Stimulated activated CD8-positive, alpha-beta memory T cell treated with anti-CD3 and anti-CD28 coated beads, Interleukin-4, amount 100 ng/mL, for 1 hour (primary cell): ENCODE measurements at places on chromosomes 11 and 22.

GRCh38 chr11:29343465-29344333 is 673.1 kb downstream of the KCNA4 start:
- no peak for DNase-seq

GRCh38 chr22:28154861-28155260 is 235.8 kb upstream of the PITPNB start:
- no peak for DNase-seq

DNA sequence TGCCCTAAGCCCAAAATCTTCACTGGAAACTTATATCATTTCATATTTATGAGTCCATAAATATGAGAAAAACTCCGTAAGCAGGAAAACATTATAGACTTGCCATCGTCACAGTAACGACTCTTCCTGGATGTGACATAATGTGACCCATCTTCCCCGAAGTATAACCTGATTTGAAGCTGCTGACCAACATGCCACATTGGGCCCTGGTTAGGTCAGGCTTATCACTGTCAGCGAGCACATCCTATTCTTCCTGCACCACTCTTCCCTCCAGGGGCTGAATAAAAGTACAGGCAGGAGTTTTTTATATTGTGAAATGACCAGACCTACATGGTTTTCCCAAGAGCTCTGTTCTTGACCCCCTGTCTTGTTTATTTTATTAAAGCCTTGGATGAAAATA is 12.1 kb upstream of the BLID start:
- DNase-seq = no peak

DNA sequence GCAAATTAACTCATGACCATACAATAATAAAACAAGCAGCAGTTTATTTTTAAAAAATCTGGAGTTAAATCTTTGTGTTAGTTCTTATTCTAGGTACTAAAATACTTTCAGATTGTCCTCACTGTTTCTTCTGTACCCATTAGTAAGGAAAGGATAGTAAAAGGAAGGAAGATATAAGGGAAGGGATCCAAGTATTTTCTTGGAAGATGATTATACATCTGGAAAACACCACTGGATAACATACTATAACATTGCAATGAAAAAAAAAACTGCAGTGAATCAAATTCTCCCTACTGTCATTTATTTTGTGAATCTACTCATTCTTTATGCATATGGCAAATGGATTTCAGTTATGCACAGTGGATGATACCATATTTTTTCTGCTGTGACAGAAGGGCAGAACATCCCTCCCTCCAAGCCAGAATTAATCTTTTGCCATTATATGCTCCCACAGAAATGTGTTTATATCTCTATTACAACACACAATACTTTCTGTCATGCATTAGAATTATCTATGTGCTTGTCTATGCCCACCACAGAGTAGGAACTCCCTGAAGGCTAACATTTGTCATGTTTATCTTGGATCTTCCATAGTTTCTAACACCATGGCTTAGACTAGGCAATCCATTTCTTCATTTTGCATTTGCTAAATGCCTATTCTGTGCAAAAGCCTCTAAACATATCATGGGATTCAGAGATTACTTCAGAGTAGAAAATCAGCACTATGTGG is 282.3 kb upstream of the CTSC start:
- DNase-seq = no peak

DNA sequence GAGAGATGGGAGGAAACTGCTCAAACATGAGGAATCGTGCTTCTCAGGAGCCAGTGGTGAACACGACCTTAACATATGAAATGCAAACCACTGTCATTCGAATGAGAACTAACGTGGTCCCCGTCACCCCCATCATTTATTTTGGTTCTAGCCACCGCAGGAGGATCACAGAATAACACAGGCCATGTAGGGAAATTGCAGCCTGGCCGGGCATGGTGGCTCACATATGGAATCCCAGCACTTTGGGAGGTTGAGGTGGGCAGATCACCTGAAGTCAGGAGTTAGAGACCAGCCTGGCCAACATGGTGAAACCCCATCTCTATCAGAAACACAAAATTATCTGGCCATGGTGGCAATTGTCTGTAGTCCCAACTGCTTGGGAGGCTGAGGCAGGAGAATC is 27.1 kb downstream of the KRTAP5-5 start:
- no peak for DNase-seq

DNA sequence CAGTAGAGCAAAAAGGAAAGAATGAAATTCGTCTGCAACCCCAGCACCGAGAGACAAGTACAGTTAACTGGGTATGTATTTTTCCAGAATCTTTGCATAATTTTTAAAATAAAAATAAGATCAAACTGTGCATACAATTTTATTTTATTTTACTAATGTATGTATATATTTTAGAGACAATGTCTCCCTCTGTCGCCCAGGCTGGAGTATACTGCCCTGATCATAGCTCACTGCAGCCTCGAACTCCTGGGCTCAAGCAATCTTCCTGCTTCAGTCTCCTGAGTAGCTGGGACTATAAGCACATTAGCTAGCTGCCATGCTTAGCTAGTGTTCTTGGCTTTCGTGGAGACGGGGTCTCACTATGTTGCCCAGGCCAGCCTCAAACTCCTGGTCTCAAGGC is 18.8 kb upstream of the DRD2 start:
- no peak for DNase-seq

- no peak for DNase-seq
Measured at GRCh38 chr11:67668192-67668551, 6.3 kb downstream of the ALDH3B2 start.

DNA sequence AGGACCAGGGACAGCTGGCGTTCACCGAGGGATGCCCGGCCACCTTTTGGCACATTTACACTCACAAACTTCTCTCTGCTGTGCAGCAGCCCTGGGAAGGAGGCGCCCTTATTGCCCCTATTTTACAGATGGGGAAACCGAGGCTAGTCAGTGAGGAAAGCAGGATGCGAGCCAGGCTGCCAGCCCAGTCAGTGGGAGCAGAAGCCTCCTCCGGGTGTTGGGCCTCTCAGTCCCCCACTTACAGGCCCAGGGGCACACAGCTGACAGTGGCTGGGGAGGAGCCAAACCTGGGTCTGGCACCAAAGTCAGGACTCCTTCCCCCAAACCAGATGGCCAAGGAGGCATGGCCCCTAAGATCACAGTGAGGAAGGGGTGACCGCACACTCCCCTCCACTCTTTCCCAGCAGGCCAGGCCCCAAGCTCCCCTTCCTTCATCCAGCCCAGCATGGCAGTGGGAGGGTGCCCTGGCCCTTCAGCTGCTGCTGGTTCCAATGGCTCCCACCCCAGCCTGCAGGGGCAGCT is 121.4 kb upstream of the ANO1 start:
- no peak for DNase-seq

DNA sequence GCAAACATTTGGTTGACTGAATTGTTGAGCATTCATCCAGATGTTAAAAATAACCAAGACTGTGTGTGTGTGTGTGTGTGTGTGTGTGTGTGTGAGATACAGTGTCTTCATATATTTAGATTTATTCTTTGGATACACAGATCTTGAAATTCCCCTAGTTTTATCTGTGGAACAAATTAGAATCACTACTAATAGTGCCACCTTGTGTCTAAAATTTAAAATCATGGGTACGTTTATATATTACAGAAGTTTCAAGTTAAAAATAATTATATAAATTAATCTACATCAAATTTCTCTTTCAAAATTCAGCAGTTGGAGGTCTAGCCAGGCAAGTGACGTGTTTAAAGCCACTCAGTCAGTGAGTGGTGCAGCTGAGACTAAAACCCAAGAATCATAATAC is 1566.2 kb upstream of the TENM4 start:
- DNase-seq = no peak

DNA sequence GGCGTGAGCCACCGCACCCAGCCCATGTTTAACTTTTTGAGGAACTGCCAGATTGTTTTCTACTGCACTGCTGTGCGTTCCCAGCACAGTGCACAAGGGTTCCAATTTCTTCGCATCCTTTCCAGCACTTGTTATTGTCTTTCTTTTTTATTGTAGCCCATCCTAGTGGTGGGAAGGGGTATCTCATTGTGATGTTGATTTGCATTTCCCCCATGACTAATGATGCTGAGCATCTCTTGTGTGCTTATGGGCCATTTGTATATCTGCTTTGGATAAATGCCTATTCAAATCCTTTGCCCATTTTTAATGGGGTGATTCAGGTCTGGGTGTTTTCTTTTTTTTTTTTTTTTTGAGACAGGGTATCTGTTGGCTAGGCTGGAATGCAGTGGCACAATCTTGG is 36.6 kb upstream of the SYT7 start:
- no peak for DNase-seq

DNA sequence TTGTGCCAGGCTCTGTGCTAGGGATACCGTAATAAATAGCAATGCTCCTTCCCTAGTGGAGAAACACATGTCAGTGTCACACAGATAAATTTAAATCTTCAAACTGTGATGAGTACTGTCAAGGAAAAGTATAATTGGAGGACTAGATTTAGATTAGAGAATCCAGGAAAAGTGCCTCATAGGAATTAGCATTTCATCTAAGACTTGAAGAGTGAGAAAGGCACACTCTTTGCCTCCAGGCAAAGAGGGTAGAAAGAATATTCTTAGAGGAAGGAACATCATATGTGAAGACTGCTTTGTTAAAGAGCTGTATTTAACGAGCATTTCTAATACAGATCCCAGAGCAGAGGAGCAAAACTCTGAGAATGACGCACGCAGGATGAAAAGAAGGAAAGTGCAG is 30.9 kb downstream of the ART5 start:
- DNase-seq = no peak

DNA sequence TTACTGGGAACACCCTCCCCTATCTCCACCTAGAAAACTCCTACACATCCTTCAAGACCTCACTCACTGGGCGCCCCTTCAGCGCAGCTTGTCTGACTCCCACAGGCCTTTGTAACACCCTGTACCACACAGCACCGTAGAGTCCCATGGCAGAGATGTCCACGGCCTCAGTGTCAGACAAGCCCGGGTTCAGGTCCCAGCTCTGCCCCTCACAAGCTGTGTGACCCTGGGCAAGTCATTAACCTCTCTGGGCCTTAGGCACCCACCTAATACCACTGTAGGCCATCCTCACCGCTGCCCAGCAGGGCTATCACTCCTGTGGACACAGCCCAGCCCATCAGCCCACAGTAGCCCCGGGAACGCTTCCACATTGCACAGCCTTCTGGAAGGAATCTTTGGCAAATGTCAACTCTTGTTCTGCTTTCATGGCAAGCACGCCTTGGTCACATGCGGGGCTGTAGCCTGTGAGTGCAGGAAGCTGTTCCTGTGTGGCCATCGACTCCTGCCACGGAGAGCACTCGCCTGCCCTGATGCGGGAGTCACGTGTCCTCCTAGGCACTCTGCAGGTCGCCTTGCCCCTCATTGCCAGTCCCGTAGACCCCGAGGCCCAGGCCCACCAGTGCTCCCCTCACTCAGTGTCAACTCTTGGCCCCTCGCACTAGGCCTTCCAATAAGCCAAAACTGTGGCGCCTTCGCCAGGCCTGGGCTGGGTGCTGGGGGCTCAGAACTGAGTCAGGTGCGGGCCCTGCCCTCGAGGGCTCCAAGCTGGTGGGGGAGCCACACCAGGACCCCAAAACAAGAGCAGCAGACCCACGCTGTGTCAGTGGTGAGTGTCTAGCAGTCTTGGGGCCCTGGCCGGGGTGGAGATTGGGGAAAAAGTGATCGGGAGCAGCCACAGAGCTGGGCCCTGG is 32.9 kb upstream of the RFPL3 start:
- DNase-seq = no peak

- DNase-seq = no peak
Measured at GRCh38 chr11:76303399-76303798, 77.5 kb downstream of the THAP12 start.

GRCh38 chr11:22728600-22729389 is 62.4 kb downstream of the GAS2 start:
- DNase-seq = no peak

- DNase-seq = no peak
Measured at GRCh38 chr11:105609832-105610781, at the start of gene GRIA4. Gene GRIA4 (plus strand): TSS chr11:105610073. CDS start chr11:105610998, 925 bp downstream.

- DNase-seq = no peak
Measured at GRCh38 chr11:86717817-86718501, 45.5 kb upstream of the ME3 start.

- no peak for DNase-seq
Measured at GRCh38 chr11:118353084-118353710, 6.2 kb upstream of the UBE4A start.

GRCh38 chr11:28393348-28393747 is 285.2 kb downstream of the METTL15 start:
- DNase-seq = no peak

DNA sequence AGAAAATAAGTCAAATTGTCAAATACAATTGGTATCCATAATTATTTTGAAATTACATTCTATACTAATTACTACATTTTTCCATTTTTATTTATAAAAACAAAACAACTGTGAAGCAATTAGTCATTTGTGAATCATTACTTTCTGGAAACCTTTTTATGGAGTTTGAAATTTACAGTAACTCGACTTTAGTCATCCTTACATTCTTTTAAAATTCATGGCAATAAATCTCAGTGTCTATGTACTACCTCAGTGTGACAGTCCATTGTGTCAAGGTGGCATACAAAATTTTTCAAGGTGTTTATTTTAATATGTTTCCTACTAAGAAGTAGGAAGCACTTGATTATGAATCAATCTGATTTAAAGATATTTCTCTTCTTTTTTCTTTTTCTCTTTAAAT is 1949.4 kb upstream of the RAG2 start:
- DNase-seq = no peak

DNA sequence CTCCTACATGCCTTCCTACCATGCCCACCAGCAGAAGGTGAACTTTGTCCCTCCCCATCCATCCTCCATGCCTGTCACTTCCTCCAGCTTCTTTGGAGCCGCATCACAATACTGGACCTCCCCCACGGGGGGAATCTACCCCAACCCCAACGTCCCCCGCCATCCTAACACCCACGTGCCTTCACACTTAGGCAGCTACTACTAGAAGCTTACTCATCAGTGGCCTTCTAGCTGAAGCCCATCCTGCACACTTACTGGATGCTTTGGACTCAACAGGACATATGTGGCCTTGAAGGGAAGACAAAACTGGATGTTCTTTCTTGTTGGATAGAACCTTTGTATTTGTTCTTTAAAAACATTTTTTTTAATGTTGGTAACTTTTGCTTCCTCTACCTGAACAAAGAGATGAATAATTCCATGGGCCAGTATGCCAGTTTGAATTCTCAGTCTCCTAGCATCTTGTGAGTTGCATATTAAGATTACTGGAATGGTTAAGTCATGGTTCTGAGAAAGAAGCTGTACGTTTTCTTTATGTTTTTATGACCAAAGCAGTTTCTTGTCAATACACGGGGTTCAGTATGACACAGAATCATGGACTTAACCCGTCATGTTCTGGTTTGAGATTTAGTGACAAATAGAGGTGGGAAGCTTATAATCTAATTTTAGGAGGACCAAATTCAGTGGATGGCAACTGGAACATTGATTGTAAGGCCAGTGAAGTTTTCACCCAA is 56.1 kb downstream of the KCNJ1 start:
- no peak for DNase-seq

GRCh38 chr11:31509051-31509428 is 382 bp downstream of the IMMP1L start:
- no peak for DNase-seq

- no peak for DNase-seq
Measured at GRCh38 chr22:33658775-33659174, 261.5 kb downstream of the LARGE1 start.

- no peak for DNase-seq
Measured at GRCh38 chr11:133834682-133835592, 10.4 kb downstream of the SPATA19 start.

GRCh38 chr11:44632466-44633123 is 67.1 kb downstream of the CD82 start:
- no peak for DNase-seq
